Breast epithelium (tissue), 4 donors: ENCODE measurements at places on chromosomes 13 and 19.

GRCh38 chr13:73742982-73743381, 391.2 kb downstream of the KLF12 start:
- H3K4me1 ChIP-seq: no peaks in the 10 kb centered on the region
- H3K27ac ChIP-seq: no peak overlapping the region
- no peak for DNase-seq
- H3K27me3 ChIP-seq: no peaks in the 10 kb centered on the region
- H3K4me3 ChIP-seq: no peak overlapping the region

GRCh38 chr19:2127758-2128157, 23.6 kb downstream of the AP3D1 start:
- no peaks in the 10 kb centered on the region for H3K36me3 ChIP-seq
- no peaks in the 10 kb centered on the region for H3K27me3 ChIP-seq
- H3K4me3 ChIP-seq: no peak overlapping the region
- DNase-seq: no peak
- no peak overlapping the region for H3K27ac ChIP-seq

- no peak overlapping the region for H3K4me3 ChIP-seq
- no peak for DNase-seq
- H3K36me3 ChIP-seq: no peaks in the 10 kb centered on the region
- H3K27me3 ChIP-seq: no peaks in the 10 kb centered on the region
Measured at GRCh38 chr19:13129384-13129783, 11.3 kb downstream of the NACC1 start.

GRCh38 chr19:8641908-8642547, 11.6 kb downstream of the NFILZ start:
- no peak for DNase-seq
- no peaks in the 10 kb centered on the region for H3K27me3 ChIP-seq
- H3K27ac ChIP-seq: no peak overlapping the region
- H3K4me1 ChIP-seq: no peaks in the 10 kb centered on the region

GRCh38 chr19:19405971-19406877, 749 bp downstream of the GATAD2A start:
- no peak for DNase-seq
- H3K27me3 ChIP-seq: no peaks in the 10 kb centered on the region
- peak overlapping the region; percentile 85 for H3K27ac ChIP-seq
- peaks cover 14% of the 10 kb centered on the region for H3K4me1 ChIP-seq
- H3K36me3 ChIP-seq: no peaks in the 10 kb centered on the region

- no peak overlapping the region for H3K27ac ChIP-seq
- no peak overlapping the region for H3K4me3 ChIP-seq
- no peaks in the 10 kb centered on the region for H3K4me1 ChIP-seq
- H3K36me3 ChIP-seq: no peaks in the 10 kb centered on the region
- H3K27me3 ChIP-seq: no peaks in the 10 kb centered on the region
Measured at GRCh38 chr13:108700422-108701170, 71.2 kb downstream of the MYO16 start.

- no peaks in the 10 kb centered on the region for H3K36me3 ChIP-seq
- H3K27ac ChIP-seq: no peak overlapping the region
- DNase-seq: no peak
- no peak overlapping the region for H3K4me3 ChIP-seq
- H3K27me3 ChIP-seq: no peaks in the 10 kb centered on the region
Measured at GRCh38 chr13:20185366-20186056, 7.2 kb downstream of the GJB2 start.

- no peak overlapping the region for H3K27ac ChIP-seq
- peaks cover 8% of the 10 kb centered on the region for H3K36me3 ChIP-seq
- no peaks in the 10 kb centered on the region for H3K4me1 ChIP-seq
- no peak overlapping the region for H3K4me3 ChIP-seq
- H3K27me3 ChIP-seq: no peaks in the 10 kb centered on the region
- no peak for DNase-seq
Measured at GRCh38 chr19:18529782-18530181, 7.9 kb upstream of the ELL start.

- no peaks in the 10 kb centered on the region for H3K4me1 ChIP-seq
- H3K27ac ChIP-seq: no peak overlapping the region
- no peak overlapping the region for H3K4me3 ChIP-seq
- H3K27me3 ChIP-seq: no peaks in the 10 kb centered on the region
- H3K36me3 ChIP-seq: no peaks in the 10 kb centered on the region
Measured at GRCh38 chr13:88675347-88675996, 1004.3 kb downstream of the SLITRK5 start.

GRCh38 chr13:30615481-30615865, 2.2 kb upstream of the USPL1 start:
- peak overlapping the region; percentile 86 for H3K4me3 ChIP-seq
- peak overlapping the region; percentile 99 for H3K27ac ChIP-seq
- DNase-seq: no peak
- H3K27me3 ChIP-seq: no peaks in the 10 kb centered on the region
- H3K4me1 ChIP-seq: no peaks in the 10 kb centered on the region

- H3K4me3 ChIP-seq: peak overlapping the region; percentile 11
- peaks cover 3% of the 10 kb centered on the region for H3K4me1 ChIP-seq
- DNase-seq: no peak
- peaks cover 3% of the 10 kb centered on the region for H3K36me3 ChIP-seq
- H3K27ac ChIP-seq: peak overlapping the region; percentile 64
Measured at GRCh38 chr19:14510311-14511228, 7.6 kb downstream of the DNAJB1 start.

GRCh38 chr13:37546087-37546486, 52.5 kb downstream of the POSTN start:
- H3K4me1 ChIP-seq: no peaks in the 10 kb centered on the region
- H3K27me3 ChIP-seq: no peaks in the 10 kb centered on the region
- no peak overlapping the region for H3K27ac ChIP-seq
- no peak for DNase-seq
- no peak overlapping the region for H3K4me3 ChIP-seq
- H3K36me3 ChIP-seq: no peaks in the 10 kb centered on the region

DNA sequence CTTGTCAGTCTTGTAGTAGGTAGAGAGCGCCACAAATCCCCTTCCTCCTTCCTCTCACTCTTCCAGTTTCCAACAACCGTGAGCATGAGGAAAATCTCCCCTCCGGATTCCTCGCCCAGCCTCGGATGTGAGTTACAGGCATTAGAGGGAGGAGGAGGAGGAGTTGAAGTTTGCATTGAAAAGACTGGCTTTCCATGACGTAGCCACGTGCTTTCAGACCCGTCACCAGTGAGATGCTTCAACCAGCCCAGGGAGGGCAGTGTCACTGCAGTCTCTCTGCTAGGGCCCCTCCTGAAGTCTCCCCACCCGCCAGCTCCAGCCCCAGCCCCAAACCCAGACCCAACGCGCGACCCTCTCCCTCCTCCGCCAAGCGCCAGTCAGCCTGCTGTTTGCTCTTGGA, 442 bp upstream of the FGF14 start:
- DNase-seq: no peak
- H3K4me1 ChIP-seq: peaks cover 3% of the 10 kb centered on the region
- peak overlapping the region; percentile 71 for H3K4me3 ChIP-seq
- no peaks in the 10 kb centered on the region for H3K36me3 ChIP-seq
- no peaks in the 10 kb centered on the region for H3K27me3 ChIP-seq
- H3K27ac ChIP-seq: no peak overlapping the region

GRCh38 chr13:99228737-99229691, 28.4 kb downstream of the UBAC2 start:
- no peaks in the 10 kb centered on the region for H3K36me3 ChIP-seq
- no peaks in the 10 kb centered on the region for H3K4me1 ChIP-seq
- no peaks in the 10 kb centered on the region for H3K27me3 ChIP-seq
- H3K27ac ChIP-seq: no peak overlapping the region

DNA sequence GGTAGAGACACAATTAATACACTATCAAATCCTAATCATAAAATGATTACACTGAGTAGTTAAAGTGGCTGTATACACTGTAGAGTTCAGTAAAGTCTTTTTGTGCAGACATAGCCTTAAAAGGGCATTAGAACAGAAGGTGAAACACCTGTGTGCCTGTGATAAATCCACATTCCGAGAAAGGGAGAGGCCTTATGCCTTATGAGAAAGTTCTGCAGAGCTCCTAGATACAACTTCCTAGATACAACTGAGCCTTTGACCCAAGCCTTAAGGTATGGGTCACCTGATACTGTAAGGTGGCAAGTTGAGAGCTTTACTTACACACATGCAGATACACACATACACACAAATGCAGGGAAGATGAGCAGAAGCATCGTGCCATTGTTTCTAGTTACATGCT, 6.3 kb downstream of the SERP2 start:
- no peak for DNase-seq
- no peaks in the 10 kb centered on the region for H3K4me1 ChIP-seq
- H3K27ac ChIP-seq: no peak overlapping the region
- no peak overlapping the region for H3K4me3 ChIP-seq
- H3K27me3 ChIP-seq: no peaks in the 10 kb centered on the region
- H3K36me3 ChIP-seq: no peaks in the 10 kb centered on the region
